Endothelial cell of umbilical vein (primary cell): ENCODE measurements at places on chromosomes 12 and 14. TPM values are rescaled to one million over a fixed set of nuclear protein-coding genes. Genes with fewer than 3 reads are reported as not detected.

The SLC6A15 gene
- 0.24 and 1.1 TPM in 2 replicates for total RNA-seq

The CLEC4A gene
- total RNA-seq: 0.86 and 0.95 TPM in 2 replicates

The PIANP gene
- 0.14 and 0.55 TPM in 2 replicates for total RNA-seq

The CRIP2 gene
- 322 and 361 TPM in 2 replicates for total RNA-seq

The PCED1B gene
- 1.5 and 2.6 TPM in 2 replicates for total RNA-seq

The MYF5 gene
- not detected in 2 replicates for total RNA-seq

The GLT1D1 gene
- not detected in 2 replicates for total RNA-seq

The TROAP gene
- 62.4 and 68.6 TPM in 2 replicates for total RNA-seq

The ADAMTS20 gene
- total RNA-seq: not detected in 2 replicates

The NOXRED1 gene
- 0.33 and 0.48 TPM in 2 replicates for total RNA-seq

The KLRB1 gene
- not detected in 2 replicates for total RNA-seq
